ENCODE measurements at places on chromosomes 16 and 17.

GRCh38 chr17:81683208-81683583 lies 401 bp downstream of the ARL16 start:
- no peak for DNase-seq

DNA sequence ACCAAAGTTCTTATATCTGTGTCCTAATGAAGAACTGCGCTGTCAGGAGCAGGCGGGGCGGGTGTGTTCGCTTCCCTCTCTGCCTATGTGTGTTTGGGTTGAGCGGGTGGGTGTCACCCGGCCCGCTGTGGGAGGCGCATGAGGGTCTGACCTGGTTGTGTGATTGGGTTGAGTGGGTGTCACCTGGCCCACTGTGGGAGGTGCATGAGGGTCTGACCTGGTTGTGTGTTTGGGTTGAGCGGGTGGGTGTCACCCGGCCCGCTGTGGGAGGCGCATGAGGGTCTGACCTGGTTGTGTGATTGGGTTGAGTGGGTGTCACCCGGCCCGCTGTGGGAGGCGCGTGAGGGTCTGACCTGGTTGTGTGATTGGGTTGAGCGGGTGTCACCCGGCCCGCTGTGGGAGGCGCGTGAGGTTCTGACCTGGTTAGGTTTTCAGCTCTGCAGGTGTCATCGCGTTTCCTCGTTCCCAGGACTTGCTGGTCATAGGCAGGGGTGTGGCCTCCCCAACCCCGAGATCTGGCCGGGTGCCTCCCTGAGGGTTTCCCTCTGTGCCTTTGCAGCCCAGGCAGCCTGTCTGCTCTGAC lies 69.6 kb upstream of the ZNF750 start:
- DNase-seq = no peak

- no peak for DNase-seq
These were observed at the start of gene KCNG4 for GRCh38 chr16:84239909-84240308. TSS of gene KCNG4 (minus strand) at chr16:84240012. CDS start at chr16:84237485, 2,527 bp downstream.

DNA sequence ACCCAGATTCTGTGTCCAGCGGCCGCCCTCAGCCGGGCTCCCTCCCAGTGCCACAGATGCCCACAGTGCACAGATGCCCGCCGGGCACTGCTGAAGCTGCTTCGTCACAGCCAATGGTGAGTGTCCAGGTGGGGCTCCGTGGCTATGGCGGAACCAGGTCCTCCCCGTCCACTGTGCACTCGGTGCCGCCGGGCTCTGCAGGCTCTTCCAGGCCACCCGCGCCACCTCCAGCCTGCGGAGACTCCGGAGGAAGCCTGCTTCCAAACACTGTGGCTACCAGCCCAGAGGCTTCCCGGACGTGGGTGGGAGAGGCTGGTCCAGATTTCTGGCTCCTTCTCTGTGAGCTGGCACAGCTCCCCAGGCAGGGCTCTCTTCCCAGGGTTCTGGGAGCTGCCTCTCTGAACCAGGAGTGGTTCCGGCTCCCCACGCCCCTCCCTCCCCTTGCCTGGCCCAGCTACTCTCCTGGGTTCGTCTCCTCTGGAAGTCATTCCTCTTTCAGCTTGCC lies 2.8 kb upstream of the PYCR1 start:
- peak; percentile 89 for DNase-seq

DNA sequence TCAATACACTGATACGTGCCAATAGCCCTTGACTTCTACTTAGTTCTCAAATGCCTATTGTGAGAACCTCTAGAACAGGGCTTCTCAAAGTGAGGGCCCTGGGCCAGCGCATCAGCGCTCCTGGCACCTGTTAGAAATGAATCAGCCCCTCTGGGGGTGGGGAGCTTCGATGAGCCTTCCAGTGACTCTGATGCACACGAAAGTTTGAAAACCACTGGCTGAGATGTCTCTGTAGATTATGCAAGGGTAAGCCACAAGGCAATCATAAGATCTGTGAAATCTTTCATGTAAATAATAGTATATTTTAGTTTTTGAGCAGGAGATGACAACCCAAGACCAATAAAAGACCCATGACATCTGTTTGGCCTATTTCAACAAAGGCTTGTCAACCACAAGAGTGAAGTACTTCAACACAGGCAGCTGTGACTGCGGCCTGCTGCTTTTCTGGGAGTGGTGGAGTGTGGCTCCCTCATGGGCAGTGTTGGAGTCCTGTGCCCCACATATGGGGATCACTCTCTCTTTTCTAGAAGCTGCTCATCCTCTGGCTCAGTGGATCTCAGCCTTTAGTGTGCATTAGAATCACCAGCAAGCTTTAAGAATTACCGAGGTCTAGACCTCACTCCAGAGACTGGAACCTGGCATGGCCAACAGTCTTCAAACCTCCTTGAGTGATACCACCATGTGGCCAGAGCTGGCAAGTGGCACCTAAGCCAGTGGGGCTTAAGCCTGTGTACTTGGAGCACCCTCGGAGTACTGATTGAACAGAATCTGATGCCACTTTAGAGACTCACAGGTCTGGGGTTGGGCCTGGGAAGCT lies 5.8 kb downstream of the MTHFSD start:
- no peak for DNase-seq

DNA sequence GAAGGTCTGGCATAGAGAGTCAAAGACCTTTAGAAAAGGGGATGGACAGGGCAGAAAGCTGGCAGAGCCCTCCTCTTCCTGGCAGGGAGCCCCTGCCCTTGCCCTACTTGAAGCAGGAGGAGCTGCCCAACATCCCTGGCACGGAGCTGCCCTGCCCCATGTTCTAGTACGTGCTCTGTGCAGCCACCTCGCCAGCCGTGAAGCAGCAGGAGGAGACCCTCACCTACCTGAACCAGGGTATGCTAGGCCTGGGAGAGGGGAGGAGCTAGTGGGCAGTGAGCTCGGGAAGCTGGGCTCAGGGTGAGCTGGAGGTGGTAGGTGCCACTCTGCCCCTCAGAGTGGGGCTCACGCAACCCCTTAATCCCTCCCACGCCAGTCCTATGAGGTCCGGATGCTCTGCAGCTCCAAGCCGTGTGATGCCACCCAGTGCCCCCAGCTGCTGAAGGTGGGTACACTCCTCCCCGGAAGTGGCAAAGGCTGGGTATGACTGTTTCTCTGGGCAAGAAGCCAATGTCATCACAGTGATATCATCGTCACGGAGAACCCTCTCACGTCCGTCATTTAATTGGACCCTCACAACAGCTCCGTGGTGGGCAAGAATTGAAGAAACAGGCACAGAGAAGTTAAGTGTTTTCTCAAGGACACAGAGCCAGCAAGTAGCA lies 12.7 kb upstream of the STAC2 start:
- no peak for DNase-seq

DNA sequence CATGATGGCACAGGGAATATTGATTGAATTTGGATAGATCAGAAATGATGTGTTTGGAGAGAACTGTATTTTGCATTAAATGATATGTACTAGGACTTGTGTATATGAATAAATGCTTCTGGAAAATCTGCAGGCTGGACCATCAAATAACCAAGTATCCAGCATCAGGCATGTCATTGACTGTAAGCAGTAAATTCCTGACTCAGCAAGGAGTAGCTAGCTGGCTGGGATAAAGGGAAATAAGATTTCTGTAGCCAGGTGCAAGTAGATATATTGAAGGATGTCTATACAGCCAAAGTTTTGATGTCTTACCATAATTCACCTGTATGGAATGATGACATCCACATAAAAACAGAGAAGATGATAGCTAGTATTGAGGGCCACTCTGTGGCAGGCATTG lies 809.6 kb downstream of the CDH11 start:
- DNase-seq = no peak

GRCh38 chr17:37884516-37884915 lies 39.7 kb upstream of the TBC1D3K start:
- no peak for DNase-seq

DNA sequence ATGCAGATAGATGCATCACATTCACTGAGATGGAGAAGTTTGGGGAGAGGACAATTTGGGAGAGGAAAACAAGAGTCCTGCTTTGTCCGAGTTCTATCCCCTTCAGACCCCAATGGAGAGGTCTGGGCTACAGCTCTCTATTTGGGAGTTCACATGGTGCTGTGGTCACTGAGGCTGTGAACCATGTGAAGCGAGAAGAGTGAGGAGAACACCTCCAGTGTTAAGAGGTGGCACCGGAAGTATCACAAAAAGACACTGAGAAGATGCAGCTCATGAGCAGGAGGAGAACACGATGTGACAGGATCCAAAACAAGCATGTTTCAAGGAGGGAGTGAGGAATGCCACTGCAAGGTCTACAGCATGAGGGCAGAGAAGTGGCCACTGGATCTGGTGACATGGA lies 39.7 kb downstream of the PIK3R5 start:
- no peak for DNase-seq

DNA sequence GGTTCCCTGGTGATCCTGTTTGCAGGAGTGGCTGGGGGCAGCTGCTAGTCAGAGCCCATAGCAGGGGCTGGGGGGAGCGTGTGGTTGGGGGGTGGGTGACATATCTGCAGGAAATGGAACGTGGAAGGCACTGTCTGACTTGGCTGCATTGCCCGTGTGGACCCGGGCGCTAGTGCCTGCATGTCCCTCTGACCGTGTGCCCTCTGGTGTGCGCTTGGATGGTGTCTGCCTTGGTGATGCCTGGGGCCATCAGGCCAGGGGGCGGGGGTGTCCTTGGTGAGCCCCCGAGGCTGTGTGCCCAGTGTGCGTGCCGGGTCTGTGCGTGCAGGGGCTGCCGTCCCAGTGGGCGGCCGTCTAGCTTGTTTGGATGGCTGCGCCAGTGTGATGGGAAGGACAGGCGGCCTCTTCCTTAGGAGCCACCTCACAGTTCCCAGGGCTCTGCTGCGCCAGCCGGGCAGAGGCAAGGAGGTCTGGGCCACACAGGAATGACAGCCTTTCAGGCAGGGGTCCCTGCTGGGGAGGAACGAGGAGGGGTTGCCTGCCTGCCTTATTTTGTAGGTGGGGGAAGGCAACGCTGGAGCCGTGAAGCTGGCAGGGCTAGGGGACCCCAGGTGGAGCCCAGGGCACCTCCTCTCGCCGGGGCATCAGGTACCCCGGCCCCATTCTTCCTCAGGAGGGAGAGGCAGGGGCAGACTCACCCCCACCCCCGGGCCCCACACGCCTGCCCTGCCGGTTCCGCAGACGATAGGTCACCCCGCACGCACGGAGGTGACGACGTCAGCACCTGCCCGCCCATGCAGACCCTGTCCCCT lies 693 bp downstream of the NDRG4 start:
- peak; percentile 71 for DNase-seq

GRCh38 chr16:6949240-6949639 lies 383.4 kb upstream of the RBFOX1 start:
- DNase-seq = no peak

- DNase-seq = no peak
These were observed 4.6 kb downstream of the TNS4 start for GRCh38 chr17:40496634-40497420.

DNA sequence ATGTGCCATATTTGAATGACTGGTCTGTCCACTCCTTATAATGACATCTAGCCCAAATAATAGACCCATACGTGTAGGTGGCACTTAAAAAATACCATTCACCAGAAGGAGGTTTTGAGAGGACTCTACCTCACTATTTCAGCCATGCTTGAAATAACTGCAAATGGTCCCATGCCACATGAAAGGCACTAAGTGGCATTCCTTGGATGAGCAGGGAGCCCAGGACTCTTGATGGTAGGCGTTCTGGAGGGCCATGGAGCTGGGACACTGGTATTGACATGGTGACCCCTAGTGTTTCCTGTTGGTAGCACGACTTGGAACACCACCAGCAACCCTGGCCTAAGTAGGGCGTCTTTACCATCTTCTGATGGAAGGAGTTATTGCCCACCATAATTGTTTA lies 148.7 kb upstream of the ZFHX3 start:
- no peak for DNase-seq

DNA sequence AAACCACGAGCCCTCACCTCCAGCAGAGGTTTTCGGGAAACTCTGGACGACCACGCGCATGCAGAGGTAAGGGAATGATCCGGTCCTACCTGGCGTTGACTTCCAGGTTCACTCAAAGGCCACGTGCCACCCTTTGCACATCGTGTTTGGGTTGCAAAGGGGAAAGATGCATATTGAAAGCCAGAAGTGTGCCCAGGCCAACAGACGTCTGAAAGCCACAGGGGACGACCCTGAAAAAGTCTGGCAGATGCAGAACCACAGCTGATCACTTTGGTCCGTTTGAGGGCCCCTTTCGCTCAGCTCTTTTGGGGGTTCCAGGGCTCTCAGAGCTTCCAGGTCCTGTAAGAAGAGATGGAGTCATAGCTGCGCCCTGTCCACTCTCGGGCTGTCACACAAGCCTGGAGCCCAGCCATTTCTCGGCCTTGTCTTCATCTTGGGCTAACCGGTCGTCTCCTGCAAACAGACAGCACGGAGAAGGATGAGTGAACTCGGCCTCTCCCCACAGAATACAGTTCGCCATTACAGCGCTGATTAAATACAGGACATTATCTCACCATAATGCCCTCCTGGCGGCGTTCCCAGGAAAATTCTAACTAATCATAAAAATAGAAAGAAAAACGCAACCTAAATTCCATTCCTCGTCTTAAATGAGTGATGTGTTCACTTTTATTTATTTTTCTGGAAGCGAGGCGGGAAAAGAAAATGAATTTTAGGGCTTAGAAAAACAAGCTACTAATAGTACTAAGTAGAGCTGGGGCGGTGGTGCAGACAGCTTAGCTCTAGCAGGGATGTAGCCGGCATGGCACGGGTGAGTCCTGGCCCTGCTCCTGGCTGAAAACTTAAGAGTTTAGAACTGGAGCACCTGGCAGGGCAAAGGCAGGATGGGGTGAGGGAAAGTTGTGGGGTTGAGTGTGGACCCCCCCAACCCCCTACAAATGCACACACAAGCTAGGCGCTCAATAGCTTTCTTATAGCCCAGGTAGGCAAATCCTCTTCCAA lies 45.5 kb upstream of the ZFHX3 start:
- DNase-seq = no peak

DNA sequence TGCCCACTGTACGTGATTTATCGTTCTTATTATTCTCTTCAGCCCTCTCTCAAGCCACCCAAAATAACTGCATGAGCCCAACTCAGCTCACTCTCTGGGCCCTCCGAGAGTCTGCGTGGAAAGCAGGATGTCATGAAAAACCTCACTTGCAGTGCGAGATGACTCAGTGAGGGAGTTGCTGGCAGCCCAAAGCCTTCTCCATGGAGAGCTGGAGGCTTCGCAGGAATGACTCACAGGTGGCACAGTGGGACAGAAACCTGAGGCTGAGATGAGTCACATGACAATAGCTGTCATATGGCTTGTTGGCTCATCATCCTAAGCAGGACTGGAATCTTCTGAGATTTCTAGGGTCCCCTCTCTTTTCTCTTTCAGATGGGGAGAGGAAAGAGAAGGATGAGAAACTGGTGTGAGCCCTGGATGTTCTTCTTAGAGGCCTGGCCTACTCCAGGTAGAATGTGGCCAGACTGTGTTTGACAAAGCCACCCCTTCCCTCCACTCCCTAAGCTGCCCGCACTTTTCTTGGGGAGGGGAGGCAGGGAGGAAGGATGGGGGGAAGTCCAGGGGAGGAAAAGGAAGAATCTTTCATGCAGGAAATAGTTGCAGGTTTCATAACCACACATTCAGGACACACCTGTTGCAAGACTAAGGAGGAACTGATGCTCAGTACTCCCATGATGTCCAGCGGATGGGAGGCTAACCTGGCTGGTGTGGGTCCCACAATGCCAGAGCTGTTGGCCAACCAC lies 160.6 kb upstream of the RPL38 start:
- no peak for DNase-seq

DNA sequence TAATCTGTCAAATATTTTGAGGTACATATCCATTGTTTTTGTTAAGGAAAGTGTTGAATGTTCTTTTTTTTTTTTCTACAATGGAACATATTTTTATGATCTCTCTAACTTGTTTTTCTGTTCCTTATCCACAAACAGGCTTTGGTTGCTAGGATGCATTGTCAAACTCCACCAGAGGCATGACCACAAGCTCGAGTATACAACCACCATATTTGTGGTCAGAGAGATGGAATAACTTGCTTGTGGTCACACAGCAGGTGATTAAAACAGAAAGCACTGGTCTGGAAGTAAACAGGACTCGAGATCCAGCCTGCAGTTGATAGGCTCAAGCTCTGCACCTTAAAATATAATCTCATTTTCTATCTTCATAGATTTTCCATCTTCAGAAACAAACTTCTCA lies 105.8 kb upstream of the ADAMTS18 start:
- no peak for DNase-seq
